ENCODE measurements at places on chromosomes 1 and 21.

DNA sequence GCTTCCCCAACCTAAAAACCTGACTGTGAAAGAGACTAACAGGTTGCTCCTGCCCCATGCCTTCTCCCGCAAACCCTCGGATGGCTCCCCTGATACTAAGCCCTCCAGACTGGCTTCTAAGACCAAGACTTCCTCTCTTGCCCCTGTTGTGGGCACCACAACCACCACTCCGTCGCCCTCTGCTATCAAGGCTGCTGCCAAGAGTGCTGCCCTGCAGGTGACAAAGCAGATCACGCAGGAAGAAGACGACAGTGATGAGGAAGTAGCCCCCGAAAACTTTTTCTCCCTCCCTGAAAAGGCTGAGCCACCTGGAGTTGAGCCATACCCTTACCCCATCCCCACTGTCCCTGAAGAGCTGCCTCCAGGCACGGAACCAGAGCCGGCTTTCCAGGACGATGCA, 19.3 kb downstream of the PRCC start:
- DNase-seq = no peak

DNA sequence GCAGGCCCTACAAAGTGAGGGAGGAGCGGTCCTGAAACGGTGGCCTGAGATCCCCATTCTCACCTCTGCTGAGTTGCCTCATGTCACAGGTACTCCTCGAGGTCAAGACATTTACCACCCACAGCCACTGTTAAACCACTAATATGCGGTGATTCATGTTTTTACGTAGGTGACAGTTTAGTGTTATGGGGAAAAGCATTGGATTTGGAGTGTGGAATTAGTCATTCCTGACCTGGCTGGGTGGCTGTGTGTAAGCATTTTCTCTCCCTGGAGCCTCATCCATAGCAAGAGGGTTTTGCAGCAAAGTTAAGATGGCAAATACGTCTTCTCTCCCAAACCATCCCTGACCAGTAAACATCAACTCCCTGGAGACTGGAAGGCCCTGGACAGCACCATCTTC, 57.8 kb upstream of the KCNJ6 start:
- no peak for DNase-seq

- DNase-seq = no peak
Observed at GRCh38 chr21:31991356-31992331, 118.8 kb downstream of the HUNK start.

DNA sequence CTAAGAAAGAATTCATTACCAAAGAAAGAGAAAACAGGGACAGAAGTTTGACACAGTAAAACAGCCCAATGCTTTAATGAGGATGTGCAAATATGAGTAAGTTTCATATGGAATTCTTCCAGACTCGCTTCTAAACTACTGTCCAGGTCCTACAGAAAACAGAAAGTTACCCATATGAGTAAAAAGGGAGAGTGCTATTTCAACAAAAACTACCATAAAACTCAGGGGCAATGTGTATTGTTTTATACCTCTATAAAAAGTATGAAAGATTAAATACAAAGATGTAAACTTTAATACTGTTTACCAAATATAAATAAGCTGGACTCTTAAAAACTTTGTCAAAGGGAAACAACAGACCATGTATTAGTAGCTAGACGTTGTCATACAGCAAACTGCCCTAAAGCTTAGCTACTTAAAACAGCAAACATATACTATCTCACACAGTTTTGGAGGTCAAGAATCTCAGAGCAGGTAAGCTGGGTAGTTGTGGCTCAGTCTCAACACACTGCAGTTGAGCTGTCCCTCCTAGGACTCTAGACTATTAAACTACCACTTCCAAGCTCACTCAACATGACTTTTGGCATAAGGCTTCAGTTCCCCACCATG, 174.9 kb downstream of the COP1 start:
- no peak for DNase-seq

DNA sequence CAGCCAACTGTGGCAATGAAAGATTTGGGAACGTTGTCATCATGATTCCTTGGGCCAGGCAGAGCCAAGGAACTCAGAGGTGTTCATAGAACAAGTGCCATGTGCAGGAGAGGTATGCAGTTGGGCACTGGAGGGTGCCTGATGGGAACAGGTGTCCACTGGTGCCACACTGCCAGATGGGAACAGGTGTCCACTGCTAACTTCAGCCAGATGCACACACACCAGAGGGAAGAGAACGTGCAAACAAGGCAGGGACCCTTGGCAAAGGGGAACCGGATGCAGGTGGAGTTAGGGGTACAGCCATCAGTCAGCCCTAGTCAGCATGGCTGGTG, 13.5 kb downstream of the OLFML2B start:
- DNase-seq = no peak

DNA sequence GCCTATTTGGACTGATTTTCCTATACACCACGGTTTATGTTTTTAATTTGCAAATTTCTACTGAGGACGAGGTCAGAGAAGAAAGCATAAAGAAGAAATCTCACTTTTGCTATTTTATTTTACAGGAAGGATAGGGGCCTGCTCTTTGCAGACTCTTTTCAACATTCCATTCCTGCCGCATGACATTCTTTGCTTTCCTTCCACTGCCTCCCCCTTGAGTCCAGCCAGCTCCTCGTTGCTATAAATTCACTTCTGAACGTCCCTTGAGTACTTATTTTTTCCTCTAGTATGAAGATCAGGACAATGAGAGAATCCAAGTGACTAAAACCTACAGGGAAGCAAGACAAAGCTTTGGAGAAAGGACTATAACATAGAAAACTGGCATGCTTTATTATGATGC, 53.4 kb upstream of the PTGFR start:
- DNase-seq = no peak

DNA sequence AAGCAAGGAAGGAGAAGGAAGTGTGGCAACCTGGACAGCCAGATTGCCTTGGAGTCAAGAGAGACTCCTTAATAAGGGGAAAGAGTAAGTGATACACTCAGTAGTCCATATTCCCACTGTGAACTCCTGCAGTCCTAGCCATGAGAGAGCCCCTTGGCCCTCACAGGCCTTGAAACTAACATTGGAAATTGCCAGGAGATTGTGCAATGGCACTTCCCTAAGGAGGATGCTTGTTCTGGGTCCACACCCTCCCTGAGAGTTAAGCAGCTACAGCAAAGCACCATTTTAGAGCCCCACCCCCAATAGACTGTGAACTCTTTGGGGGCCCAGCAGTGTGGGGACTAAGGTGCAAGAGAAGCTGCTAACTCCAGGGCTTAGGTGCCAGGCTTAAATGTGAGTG, 367.7 kb upstream of the CAMK1G start:
- no peak for DNase-seq

DNA sequence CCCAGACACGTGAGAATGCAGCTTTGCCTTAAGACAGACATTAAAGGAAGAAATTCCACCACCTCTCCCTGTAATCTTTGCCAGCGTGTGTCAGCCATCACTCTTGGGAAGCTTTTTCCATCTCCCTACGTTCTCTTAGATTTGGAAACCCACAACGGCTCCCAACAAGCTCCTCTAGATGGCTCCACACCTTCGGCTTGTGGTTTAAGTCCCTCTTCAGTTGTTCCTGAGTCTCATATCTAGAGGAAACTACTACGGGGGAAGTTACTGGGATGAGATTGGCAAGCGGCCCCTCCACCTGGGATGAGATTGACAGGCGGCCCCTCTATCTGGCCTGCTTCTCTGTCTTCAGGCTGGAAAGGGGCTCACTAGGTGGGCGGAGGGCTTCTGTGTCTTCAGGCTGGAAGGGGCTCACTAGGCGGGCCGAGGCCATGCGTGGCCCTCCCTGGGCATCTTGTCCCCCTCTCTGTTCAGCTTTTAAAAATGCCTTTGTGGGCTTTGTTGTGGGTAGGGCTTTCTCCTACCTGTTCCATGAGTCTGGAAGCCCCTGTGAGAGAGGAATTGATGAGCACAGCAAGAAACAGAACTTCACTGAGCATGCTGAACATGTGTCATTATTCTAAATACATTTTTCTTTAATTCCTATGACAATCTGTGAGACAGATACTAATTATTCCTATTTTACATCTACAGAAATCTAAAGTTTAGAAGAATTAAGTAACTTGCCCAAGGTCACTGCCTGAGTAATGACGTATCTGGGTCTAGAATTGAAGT, 670.5 kb downstream of the KIF26B start:
- DNase-seq = no peak

DNA sequence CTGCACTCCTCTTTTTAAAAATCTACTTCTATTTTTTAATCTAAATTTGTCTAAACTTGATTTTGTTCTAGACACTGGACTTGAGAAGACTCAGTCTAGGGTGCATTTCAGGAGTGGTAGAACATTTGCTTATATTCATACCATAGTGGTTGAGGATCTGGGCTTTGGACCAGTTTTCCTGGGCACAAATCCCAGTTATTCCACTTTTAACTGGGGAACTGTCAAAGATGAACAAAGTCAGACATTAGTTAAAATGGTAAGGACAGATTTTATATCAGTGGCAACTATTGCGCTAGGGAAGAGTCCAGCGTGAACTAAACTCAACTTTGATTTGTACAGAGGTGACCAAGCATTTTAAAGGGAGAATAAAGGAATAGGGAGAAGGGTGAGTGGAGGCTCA, 102.4 kb downstream of the FMN2 start:
- peak; percentile 87 for DNase-seq

DNA sequence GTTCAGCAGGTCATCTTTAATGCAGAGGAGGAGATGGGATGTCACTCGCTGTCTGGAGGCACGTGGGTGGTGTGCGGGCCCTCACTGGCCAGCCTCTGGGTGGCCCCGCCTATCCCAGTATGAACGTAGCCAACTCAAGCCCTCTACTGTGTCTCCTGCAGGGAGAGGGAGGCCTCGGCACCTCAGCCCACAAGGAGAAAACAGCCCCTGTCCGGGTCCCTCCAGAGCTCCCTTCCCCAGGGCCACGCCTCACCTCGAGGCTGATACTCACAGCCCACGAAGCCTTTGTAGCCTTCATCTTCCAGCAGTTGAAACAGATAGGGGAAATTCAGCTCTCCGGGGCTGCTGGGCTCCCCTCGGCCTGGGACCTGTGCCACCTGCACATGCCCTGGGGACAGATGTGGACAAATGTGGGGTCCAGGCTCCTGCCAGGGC, 2.6 kb downstream of the HYI start:
- DNase-seq = no peak

DNA sequence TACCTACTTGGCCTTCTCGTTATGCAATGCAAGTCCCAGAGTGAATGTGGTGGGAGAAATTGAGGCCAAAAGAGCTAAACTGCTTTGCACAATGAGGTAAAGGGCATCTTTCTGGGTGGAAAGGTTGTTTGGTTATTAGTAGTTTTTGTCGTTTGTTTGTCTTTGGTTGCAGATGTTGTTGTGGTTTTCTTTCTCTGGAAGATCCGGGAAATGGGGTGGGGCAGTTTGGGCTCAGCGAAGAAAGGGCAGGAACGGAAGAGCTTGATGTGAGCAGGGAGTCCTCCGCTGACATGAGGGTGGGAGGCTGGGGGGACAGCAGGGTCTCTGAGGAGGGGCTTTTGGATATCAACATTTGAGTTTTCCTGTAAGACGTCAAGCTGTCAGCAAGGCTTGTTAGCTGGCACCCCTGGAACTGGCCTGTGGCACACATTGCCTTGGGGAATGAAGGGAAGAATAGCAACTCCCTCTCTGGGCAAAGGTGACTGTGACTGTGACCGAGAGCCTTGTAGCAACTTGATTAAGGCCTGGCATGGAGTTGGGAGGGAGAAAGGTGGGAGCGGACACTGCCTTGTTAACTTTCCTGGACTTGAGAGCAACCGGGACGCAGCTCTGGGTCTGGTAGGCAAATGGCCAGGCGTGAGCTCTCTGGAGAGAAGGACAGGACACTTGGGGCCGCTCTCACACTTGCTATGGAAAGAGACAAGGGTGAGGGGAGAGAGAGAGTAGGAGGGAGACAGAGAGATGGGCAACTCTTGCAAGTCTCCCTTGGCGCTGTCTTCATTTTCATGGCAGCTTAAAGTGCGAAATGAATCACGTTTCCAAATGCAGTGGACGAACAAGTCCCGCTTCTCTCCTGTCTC, 15.4 kb upstream of the OPRD1 start:
- DNase-seq = no peak
